ENCODE measurements at places on chromosomes 1 and 21.

DNA sequence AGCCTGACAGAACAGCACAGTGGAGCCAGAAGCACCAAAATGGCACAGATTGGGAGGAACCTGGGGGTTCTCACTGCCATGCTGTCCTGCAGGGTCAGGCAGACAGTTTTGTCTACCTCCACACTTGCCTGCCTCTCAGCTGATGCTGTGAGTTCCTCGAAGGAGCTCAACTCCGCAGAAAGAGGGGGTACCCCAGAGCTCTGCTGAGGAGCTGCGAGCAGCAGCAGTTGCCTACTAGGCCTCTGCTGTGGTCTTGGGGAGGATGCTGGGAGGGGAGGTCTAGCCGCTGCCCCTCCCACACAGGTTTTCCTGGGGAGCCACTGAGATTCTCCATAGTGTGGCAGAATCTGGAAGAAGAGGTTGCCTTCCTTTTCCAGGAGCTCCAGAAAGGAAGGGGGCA is 192.5 kb downstream of the FOXD2 start:
- H3K4me3 ChIP-seq: no peak overlapping the region
- peaks cover 63% of the 10 kb centered on the region for H3K27me3 ChIP-seq
- H3K36me3 ChIP-seq: no peaks in the 10 kb centered on the region
- peaks cover 4% of the 10 kb centered on the region for H3K4me1 ChIP-seq
- no peak overlapping the region for H3K27ac ChIP-seq

GRCh38 chr1:83761167-83762038 is 237.5 kb downstream of the TTLL7 start:
- peaks cover 12% of the 10 kb centered on the region for H3K27me3 ChIP-seq
- H3K4me3 ChIP-seq: no peak overlapping the region
- H3K27ac ChIP-seq: no peak overlapping the region
- DNase-seq: no peak
- peaks cover 4% of the 10 kb centered on the region for H3K4me1 ChIP-seq
- peaks cover 3% of the 10 kb centered on the region for H3K36me3 ChIP-seq

DNA sequence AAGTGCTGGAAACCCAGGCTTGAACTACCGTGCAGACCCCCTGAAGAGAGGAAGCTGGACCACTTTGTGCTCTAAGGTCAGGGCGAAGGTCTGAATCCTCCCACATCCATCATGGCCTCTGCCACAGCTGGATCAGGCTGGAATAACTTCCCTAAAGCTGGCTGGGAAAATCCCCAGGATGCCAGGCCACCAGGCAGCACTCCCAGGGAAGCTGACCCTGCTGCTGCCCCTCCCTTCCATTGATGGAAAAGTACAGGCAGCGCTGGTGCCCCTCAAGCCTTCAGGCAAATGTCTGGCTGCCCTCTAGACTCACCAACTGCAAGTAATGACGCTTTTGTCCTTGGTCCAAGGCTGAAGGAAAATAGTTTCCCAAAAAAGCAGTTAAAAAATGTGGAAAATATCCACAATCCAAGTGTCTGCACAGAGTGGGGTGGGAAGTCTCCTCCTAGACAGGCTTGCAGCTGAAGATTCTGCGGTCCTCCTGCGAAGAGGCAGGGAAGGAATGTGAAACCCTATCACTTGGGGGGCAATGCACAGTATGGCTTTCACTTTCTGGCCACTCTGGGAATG is 39.9 kb upstream of the TSPAN2 start:
- DNase-seq: no peak
- H3K4me3 ChIP-seq: no peak overlapping the region
- H3K36me3 ChIP-seq: no peaks in the 10 kb centered on the region
- H3K27ac ChIP-seq: no peak overlapping the region
- peaks cover 19% of the 10 kb centered on the region for H3K27me3 ChIP-seq

GRCh38 chr1:153494976-153495535 is 34.6 kb upstream of the S100A7 start:
- peaks cover 55% of the 10 kb centered on the region for H3K27me3 ChIP-seq
- H3K27ac ChIP-seq: no peak overlapping the region
- no peak overlapping the region for H3K4me3 ChIP-seq
- H3K4me1 ChIP-seq: peaks cover 12% of the 10 kb centered on the region
- peaks cover 2% of the 10 kb centered on the region for H3K36me3 ChIP-seq
- DNase-seq: peak; percentile 53
